ENCODE measurements at places on chromosomes 6 and 20.

- no peak for DNase-seq
Measured at GRCh38 chr20:51861726-51862466, 59.6 kb upstream of the SALL4 start.

GRCh38 chr6:15506066-15506465, 156.8 kb downstream of the DTNBP1 start:
- no peak for DNase-seq

- DNase-seq, result no peak
Measured at GRCh38 chr20:20436689-20437088, 68.8 kb downstream of the INSM1 start.

- no peak for DNase-seq
Measured at GRCh38 chr6:168016176-168016620, 18.7 kb downstream of the KIF25 start.

Data from NCI-H1930 (cell line).